Left kidney (tissue), 8 donors: ENCODE measurements at places on chromosomes 13 and 19.

GRCh38 chr19:45478454-45479238, 10.8 kb downstream of the FOSB start:
- peak; percentile 89 for DNase-seq

GRCh38 chr13:36151591-36151990, 20.4 kb upstream of the DCLK1 start:
- no peak for DNase-seq

DNA sequence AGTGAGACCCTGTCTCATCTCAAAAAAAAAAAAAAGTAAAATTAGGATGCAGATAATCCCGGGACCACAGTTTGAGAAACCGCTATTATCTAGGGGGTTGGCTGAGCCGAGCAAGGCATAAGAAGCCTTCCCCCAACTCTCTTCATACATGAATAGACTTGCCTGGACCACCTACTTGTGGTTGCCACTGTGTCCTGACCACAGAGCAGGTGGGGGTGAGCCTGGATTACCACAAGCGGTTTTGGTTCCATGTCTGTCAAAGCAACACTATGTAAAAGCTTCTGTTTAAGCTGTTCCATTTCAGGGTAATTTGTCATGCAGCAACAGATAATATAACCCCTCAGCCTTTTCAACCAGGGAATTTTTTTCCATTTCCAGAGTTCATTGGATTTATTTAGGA, 3.3 kb upstream of the NAPA start:
- DNase-seq: no peak

- no peak for DNase-seq
Observed at GRCh38 chr19:39735688-39736087, 2.1 kb downstream of the CLC start.

DNA sequence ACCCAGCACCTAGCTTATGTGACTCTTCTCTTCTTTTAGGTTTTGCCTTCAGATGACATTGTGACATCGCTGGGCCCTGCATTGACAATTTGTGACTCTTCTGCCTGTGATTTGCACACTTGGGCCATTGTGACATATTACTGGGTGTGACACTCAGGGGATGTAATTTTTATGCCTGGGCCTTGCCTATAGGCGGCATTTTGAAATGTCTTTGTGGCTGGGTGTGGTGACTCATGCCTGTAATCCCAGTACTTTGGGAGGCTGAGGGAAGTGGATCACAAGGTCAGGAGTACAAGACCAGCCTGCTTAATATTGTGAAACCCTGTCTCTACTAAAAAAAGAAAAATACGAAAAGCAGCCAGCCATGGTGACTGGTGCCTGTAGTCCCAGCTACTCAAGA, 28.4 kb upstream of the ZNF681 start:
- DNase-seq: no peak

GRCh38 chr13:55534306-55534705, 1606.4 kb upstream of the PRR20A start:
- no peak for DNase-seq

- DNase-seq: no peak
Observed at GRCh38 chr13:112768795-112769481, 79.1 kb downstream of the ATP11A start.

DNA sequence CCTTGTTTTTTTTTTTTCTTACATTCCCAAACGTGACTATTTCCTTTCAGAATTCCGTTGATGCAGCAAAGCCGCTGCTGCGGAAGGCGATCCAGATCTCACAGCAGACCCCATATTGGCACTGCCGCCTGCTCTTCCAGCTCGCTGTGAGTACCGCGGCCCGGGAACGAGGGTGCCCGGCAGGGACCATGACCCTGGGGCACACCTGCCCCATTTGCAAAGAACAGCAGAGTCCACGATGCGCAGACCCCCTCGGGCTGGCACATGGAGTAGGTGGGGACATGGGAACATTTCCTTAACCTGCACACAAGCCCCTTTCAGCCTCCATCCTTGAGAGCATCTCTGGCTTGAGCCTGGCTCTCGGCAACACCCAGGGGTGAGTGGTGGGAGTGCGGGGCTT, 16.5 kb downstream of the MAU2 start:
- DNase-seq: no peak

DNA sequence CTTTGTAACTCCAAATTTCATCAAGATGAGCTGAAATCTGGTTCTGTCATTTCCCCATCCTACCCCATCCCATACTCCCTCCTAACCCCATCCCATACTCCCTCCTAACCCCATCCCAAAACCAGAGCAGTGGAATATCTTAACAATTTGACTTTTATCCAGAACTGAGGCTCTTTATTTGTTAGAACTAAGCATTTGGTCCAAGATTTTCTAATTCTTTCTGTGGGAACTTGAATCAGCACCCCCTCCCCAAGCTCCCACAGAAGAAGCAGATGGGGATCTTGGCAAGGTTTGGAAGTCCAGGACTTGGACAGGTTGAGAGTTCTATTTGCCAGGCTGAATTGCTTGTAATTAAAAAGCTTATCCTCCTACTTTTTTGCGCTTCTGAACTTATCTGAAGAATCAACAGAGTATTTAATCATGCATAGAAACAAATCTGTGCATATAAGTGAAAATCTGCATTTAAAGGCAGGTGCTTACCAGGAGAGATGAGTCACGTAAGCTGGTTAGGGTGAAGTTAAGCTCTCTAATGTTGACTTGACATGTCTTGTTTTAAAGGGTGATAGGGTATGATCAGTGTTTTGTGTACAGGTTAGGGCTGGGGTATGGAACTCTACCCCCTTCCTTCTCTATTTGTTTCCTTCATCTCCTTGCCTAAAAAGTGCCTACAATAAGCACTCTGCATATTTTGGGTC, 111.1 kb downstream of the COG6 start:
- no peak for DNase-seq

DNA sequence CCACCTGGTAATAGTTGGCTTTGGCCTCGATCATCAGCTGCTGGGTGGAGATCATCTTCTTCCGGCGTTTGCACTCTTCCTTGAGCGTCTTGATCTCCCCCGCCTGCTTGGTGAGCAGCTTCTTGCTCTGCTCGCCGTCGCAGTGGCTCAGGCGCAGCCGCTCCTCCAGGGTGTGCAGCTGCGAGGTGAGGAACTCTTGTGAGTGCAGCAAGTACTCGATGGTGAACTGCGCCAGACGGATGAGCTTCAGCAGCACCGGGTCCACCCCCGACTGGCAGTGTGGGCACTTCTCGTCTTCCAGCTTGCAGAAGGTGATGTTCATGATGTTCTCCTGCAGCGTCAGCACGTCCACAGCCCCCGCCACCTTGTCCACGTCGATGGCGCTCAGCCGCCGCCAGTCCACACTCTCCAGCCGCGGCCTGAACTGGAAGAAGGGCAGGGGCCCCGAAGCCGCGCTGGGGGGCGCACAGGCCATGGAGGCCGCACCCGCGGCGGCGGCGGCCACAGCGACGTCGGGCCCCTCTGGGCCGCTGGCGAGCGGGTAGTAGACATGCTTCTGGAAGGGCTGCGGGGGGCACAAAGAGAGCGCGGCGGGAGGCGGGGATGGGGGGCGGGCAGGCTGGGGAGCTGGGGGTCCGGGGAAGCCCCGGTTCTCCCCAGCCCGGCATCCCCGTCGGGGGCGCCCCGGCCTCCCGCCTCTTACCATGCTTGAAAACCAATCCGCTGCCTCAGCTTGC, 3.0 kb downstream of the DZIP1 start:
- DNase-seq: peak; percentile 25

GRCh38 chr19:17322854-17323253, 11.8 kb downstream of the ANO8 start:
- DNase-seq: no peak

- no peak for DNase-seq
Observed at GRCh38 chr13:48429036-48429435, 16.1 kb upstream of the LPAR6 start.
